Activated CD8-positive, alpha-beta T cell treated with anti-CD3 and anti-CD28 coated beads, Interleukin-2, amount 10 ng/mL, durations not matched to agents 7 days and 5 days (primary cell): ENCODE measurements at places on chromosomes 5 and 9.

- H3K4me1 ChIP-seq, result peaks cover 14% of the 10 kb centered on the region
- no peak overlapping the region for H3K4me3 ChIP-seq
Measured at GRCh38 chr5:151048526-151048925, 28.1 kb downstream of the GPX3 start.

DNA sequence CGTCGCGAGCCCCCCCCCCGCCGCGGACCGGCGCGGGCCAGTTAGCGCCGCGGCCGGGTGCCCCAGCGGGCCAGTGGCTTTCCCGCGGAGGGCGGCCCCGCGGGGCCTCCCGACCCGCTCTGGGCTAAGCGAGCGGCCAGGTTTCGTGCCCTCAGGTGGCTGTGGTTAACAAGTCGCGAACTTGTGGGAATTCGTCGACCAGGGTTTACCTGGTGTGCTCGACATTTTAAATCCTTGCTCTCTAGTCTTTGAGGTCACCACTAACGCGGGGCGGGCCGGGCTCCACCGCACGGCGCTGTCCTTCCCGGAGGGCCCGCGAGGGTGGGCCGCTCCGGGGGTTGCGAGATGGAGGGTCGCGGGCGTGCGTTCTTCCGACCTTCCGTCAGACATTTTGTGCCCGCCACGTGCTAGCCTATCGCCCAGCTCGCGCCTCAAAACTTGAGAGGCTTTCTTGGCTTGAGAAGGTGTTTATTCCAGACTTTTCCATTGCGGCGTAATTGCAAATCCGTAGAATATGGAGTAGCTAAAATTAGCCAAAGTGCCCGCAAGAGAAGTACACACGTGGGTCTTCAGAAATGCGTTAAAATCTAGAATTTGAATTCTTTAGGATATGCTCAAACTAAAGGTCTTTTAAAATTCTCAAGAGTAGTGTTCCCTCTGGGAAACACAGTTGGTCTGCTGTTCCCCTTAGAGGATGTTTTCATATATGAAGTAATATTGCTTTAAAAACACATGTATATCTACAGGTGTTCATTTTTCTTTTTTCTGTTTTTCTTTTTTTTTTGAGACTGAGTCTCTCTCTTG is 2.1 kb downstream of the ANP32B start:
- no peaks in the 10 kb centered on the region for H3K27me3 ChIP-seq
- peak; percentile 57 for DNase-seq
- peak overlapping the region; percentile 95 for H3K27ac ChIP-seq
- peaks cover 64% of the 10 kb centered on the region for H3K4me1 ChIP-seq
- peaks cover 26% of the 10 kb centered on the region for H3K36me3 ChIP-seq

GRCh38 chr5:15806613-15807012 is 306.6 kb downstream of the FBXL7 start:
- no peaks in the 10 kb centered on the region for H3K36me3 ChIP-seq
- no peaks in the 10 kb centered on the region for H3K4me1 ChIP-seq
- H3K4me3 ChIP-seq, result no peak overlapping the region
- DNase-seq, result no peak

- DNase-seq, result no peak
- peak overlapping the region; percentile 81 for H3K27ac ChIP-seq
- no peaks in the 10 kb centered on the region for H3K27me3 ChIP-seq
- no peak overlapping the region for H3K4me3 ChIP-seq
Measured at GRCh38 chr9:89351584-89352300, 33.4 kb downstream of the SECISBP2 start.

DNA sequence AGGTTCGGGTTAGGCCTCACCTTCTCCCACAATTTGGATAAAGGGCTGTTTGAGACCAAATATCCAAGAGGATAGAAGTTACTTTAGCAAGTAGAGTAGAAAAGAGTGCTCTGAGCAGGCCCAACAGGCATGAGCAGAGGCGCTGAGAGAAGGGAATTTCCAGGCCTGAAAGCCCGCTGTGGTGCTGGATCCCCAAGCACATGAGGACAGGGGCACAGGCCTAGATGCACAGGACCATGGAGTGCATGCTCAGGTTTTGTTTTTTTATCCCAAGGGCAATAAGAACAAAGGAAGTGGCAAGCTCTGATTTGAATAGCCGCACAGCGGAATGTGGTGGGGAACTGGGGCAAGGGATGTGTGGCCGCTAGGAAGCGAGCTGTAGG is 33.3 kb downstream of the OSMR start:
- H3K4me3 ChIP-seq, result no peak overlapping the region
- H3K4me1 ChIP-seq, result no peaks in the 10 kb centered on the region
- H3K27me3 ChIP-seq, result peaks cover 8% of the 10 kb centered on the region

DNA sequence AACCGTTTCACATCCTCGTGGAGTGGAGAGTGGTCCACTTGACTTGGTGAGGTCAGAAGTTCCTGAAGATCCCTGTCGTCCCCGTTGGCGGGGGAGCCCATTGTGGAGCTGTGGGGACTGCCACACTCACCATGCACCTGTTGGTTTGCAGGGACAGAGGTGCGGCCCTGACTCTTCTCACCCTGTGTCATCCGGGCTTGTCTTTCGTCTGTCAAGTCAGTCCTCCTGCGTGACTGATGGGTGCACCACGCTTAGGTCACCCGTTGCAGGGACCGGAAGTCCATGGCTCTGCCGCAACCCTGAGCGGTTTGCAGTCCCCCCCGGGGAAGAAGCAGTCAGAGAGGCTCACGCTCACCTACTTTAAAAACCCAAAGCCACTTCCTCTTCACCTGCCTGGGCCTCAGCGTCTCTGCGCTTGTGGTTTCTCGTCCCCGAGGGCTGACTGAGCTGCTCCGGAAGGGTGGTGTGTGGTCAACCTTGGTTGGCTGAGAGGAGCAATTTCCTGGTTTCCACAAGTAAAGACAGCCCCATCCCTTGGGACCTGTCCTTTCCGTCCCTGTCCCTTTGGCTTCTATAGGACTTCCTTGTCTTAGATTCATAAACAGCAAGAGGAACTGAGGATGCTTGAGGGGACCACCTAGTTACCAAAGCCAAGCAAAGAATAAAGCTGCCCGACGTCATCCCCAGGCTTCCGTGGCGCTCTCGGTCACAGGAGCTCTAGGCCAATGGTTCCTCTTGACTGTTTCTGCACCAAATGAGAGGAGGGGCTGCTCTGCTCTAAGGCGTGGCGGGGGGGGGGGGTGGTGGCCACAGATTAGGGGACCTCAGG is 53.2 kb downstream of the USP20 start:
- peaks cover 82% of the 10 kb centered on the region for H3K36me3 ChIP-seq
- H3K27me3 ChIP-seq, result no peaks in the 10 kb centered on the region
- peak overlapping the region; percentile 99 for H3K27ac ChIP-seq
- H3K4me3 ChIP-seq, result peak overlapping the region; percentile 90
- peak; percentile 97 for DNase-seq
